Amygdala (tissue), 56 donors: ENCODE measurements at places on chromosomes 12 and 14.

DNA sequence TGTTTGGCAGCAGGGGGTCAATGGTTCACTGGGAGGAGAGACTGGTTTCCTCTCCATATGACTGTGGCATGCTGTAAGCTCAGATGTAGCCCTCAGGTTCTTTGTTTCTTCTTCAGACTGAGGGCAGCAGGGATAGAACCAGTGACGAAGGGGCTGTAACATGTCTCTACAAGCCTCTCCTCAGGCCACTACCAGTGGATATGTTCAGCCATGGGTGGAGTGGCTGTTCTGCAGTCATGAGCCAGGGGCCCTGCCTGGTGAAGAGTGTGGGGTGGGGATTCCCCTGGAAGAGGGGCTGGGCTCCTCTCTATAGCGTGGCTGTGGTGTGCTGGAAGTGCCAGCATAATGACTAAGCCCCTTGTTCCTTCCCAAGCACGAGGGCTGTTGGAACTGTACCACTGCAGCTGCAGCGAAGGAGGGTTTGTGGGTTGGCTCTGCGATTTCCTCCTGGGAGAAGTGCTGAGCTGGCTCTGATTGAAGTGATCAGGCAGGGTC lies 55.8 kb downstream of the CMAS start:
- peak; percentile 76 for DNase-seq

- DNase-seq: no peak
These were observed 27.7 kb upstream of the CMA1 start for GRCh38 chr14:24535737-24536136.

- no peak for DNase-seq
These were observed 1818.9 kb upstream of the FLRT2 start for GRCh38 chr14:83711046-83711445.

DNA sequence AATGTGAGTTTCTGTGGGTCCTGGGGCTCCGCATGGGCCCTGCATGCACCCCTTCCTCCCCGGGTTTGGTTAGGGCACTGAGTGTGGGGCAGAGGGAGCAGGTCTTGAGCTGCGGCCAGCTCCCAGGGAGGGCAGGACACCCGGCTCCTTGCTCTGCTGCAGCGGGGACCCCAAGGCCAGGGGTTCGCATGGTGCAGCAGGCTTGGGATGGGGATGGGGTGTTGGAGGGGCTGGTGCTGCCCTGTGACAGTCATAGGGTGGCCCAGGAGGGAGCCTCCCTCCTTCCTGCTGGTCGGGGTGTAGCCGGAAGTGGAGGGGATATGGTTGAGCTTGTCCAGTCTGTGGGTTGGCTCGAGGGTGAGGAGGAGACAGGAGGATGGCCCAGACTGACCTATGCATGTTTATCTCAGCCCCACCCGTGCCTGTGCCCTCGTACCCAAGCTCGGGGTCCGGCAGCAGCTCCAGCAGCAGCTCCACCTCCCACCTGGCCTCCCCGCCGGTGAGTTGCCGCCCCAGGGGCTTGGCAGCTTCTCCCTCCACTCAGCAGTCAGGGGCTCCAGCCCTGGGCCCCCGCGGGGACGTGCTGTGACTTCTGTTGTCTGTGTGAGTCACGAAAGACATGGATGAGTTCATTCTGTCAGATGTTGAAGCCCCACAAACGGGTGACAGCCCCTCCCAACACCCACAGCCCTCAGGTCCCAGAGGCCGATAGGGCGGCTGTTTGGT lies 16.0 kb downstream of the ULK1 start:
- no peak for DNase-seq

- DNase-seq: no peak
These were observed 148.9 kb downstream of the PCNX1 start for GRCh38 chr14:71056168-71056567.

- DNase-seq: no peak
These were observed 15.0 kb upstream of the ORAI1 start for GRCh38 chr12:121611306-121611705.

GRCh38 chr14:36055681-36056225 lies 120.8 kb downstream of the PTCSC3 start:
- no peak for DNase-seq

GRCh38 chr12:92213166-92213565 lies 67.5 kb upstream of the BTG1 start:
- no peak for DNase-seq

GRCh38 chr14:47103771-47104170 lies 452.2 kb upstream of the RPL10L start:
- no peak for DNase-seq

DNA sequence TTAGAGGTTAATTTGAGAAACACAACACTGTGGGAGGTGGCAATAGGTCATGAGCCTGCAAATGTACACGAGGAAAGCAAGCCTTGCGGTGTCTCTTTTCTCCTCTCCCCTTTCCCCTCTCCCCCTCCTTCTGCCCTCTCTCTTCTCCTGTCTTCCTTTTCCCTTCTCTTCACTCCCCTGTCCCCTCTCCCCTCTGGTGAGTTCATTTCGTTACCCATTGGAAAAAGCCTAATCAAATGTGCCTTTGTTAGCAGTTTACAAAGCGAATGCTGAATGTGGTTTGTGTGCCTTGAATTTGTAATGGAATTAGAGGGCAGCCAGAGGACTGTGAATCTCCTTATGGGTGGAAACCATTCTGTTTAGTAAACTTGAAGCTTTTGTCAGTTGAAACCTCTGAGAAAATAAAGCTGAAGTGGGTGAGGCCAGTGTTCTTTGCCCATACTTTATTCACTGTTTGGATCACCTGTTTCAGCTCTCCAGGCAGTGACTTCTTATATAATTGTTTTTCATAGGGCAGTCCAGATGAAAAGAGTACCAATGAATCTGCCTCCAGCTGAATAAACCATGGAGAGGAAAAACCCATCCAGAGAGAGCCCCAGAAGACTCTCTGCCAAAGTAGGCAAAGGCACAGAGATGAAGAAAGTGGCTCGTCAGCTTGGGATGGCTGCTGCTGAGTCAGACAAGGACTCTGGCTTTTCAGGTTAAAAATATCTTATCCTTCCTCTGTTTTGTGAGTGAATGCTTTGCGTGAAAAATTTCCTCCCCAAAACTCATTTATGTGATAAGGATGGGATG lies 7.3 kb downstream of the CIPC start:
- no peak for DNase-seq

GRCh38 chr12:118326991-118327390 lies 45.7 kb downstream of the TAOK3 start:
- no peak for DNase-seq

- DNase-seq: no peak
These were observed 12.6 kb downstream of the KIF26A start for GRCh38 chr14:104151026-104151381.

- no peak for DNase-seq
These were observed 128.4 kb upstream of the CPNE8 start for GRCh38 chr12:39033782-39034181.

DNA sequence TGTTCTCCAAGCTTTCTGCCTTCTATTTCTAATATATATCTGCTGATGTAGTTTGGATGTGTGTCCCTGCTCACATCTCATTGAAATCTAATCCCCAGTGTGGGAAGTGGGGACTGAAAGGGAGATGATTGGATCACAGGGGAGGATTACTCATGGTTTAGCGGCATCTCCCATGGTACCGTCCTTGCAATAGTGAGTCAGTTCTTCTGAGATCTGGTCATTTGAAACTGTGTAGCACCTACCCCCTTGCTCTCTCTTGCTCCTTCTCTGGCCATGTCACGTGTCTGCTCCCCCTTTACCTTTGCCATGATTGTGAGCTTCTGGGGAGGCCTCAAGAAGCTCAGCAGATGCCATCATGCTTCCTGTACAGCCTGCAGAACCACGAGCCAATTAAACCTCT lies 26.2 kb upstream of the ALX1 start:
- DNase-seq: no peak

- peak; percentile 56 for DNase-seq
These were observed 2.3 kb downstream of the KDM2B start for GRCh38 chr12:121578230-121579189.

DNA sequence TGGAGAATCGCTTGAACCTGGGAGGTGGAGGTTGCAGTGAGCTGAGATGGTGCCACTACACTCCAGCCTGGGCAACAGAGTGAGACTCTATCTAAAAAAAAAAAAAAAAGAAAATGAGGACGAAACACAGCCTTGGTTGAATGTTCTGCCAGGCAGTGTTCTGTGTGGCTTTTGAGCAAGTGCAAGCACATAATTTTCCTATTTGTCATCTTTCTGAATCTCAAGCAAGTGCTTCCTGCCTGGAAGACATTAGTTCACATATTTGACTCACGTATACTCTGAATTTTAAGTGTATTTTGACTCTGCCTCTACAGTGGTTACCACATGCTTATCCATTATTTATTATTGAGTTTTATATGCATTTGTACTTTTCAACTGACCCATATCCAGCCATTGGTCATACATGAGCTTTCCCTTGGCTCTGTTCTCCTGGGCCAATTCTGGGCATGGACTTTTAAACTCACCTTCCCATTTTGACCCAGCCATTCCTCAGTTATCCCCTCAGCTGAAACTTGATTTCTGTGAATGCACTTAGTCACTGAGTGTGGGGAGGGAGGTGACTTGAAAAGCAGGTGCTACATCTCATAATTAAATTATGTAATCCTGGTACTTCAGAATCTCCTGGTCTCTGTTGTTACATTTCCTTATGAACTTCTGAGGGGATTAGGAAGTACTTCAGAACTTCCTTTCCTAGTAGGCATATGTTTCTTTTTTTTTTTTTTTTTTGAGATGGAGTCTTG lies 8.1 kb downstream of the OR10G2 start:
- DNase-seq: no peak

- no peak for DNase-seq
These were observed 575.5 kb downstream of the ALG10 start for GRCh38 chr12:34597548-34598351.

GRCh38 chr12:50390316-50390741 lies 6.1 kb downstream of the FAM186A start:
- no peak for DNase-seq

DNA sequence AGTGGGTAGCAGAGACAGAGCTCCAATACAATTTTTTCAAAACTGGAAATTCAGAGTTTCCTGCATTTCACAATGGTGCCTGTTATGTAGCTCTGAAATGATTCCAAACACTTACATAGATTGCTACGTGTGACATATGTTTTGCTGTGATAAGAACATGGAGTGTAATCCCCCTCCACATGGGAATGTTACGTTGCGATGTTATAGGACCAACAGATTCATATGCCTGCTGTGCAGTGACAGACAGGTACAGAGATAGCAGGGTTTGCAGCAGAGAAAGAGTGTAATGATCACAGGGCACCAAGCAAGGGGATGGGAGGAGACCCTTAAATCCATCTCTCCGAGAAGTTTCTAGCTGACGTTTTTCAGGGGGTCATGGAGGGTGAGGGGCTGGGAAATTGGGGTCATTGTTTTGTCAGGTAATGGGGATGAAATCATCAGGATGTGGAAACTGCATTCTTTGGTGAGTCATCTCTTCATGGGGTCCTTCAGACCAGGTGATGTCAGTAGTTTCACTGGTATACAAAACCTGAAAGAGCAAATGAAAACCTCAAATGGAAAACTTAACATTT lies 76.6 kb upstream of the OSBPL8 start:
- DNase-seq: no peak

DNA sequence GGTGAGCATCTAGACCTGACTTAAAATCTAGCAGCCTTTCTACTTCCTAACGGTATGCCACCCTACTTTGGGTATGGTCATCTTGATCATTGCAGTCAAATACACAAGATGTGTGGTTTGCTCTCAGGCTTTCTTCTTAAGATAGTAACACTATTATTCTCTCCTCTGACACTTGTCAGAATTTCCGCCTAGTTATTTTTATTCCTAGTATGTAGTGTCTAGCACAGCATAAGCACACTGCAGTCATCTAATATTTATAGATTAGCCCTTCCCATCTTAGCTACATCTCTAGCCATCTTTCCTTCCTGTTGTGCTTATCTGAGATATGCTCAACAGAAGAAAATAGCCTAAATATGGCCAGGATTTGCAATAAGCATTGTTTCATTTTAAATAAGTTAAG lies 180.1 kb downstream of the C12orf50 start:
- no peak for DNase-seq

DNA sequence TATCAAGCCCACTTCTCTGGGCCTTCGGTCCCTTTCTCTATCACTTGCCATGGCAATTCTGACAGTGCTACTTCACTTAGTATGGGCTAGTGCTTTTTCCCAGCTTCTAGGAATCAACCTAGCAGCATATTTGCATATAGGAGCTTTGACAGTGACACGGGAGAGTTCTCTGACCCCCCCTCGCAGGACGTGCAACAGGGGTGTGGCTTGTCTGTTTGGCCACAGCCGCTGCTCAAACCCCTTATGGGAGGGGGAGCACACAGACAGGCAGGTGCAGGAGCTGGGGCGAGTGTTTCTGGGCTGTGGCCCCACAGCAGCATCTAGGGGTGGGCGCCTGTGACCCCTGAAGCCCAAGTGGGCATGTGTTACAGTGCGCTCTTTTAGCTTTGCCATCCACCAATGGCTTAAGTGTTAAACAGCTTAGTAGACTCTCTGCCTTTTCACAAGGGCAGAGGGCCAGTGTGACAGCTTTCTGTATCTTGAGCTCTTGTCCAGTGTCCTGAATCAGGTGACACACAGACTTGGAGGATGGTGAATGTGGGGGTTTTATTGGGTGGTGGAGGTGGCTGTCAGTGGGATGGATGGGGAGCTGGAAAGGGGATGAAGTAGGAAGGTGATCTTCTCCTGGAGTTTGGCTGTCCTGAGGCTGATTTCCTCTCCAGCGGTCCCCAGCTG lies 229.3 kb downstream of the PCNX1 start:
- no peak for DNase-seq

GRCh38 chr12:65464930-65465329 lies 186.4 kb downstream of the MSRB3 start:
- no peak for DNase-seq

GRCh38 chr12:46487567-46488131 lies 115.1 kb upstream of the SLC38A2 start:
- DNase-seq: no peak

DNA sequence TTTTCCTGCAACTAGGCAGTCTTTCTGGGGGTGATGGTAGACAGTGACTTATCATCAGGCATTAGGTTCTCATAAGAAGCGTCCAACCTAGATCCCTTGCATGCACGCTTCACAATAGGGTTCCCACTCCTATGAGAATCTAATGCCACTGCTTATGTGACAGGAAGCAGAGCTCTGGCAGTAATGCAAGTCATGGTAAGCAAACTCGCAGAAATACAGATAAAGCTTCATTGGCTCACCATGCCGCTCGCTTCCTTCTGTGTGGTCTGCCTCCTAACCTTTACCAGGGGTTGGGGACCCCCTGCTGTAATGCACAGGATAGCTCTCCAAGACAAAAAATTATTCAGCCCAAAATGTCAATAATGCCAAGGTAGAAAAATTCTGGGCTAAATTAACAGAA lies 864.2 kb downstream of the TRHDE start:
- DNase-seq: no peak

DNA sequence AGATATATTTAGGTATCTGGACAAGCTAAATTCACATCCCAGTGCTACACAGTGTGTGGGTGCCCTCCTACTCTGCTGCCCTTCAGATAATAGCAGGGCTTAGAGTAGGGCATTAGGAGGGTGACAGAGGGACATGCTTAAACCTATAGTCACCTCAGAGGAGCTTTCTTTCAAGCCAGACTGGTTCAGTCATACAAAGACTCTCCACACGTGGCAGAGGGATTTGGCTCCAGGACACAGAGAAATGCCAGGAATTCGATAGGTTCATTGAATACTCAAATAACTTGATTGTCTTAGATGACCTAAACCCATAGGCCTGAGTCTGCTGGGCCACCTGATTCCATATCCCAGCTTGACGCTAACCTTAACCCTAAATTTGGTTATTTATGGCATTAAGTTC lies 163.5 kb downstream of the TPH2 start:
- no peak for DNase-seq

- DNase-seq: no peak
These were observed 55.1 kb downstream of the PAWR start for GRCh38 chr12:79635676-79636075.

GRCh38 chr12:127860536-127860935 lies 406.4 kb upstream of the TMEM132C start:
- DNase-seq: no peak
